ENCODE measurements at places on chromosomes 5 and 9.
A peak's percentile ranks its signal among the peaks of the same experiment; 100 is the strongest.

DNA sequence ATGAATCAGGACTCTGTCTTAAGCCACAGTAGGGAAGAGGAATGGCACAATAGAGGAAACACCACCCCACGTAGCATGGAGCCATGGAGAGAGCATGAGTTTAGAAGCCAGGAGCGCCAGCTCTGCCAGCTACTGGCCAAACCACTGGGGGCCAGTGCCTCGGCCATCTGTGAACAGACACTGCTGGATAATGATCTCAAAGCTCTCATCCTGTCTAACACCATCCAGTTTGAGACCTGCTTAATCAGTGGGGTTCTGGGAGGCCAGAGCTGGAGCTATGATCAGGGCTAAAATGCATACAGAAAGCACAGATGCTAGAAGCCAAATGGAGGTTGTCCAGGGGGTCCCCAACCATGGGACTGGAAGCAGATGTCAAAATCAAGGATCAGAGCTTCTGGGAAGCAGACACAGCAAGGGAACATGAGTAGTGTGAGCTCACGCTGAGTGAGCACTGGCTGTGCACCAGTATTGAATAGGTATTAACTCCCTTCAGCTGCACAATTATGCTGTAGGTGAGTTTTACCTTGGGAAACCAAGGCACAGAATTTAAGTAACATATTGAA lies 92.7 kb downstream of the KCNIP1 start:
- DNase-seq: no peak
- no peaks in the 10 kb centered on the region for H3K36me3 ChIP-seq
- no peak overlapping the region for H3K27ac ChIP-seq
- H3K4me3 ChIP-seq: no peak overlapping the region
- no peaks in the 10 kb centered on the region for H3K27me3 ChIP-seq

DNA sequence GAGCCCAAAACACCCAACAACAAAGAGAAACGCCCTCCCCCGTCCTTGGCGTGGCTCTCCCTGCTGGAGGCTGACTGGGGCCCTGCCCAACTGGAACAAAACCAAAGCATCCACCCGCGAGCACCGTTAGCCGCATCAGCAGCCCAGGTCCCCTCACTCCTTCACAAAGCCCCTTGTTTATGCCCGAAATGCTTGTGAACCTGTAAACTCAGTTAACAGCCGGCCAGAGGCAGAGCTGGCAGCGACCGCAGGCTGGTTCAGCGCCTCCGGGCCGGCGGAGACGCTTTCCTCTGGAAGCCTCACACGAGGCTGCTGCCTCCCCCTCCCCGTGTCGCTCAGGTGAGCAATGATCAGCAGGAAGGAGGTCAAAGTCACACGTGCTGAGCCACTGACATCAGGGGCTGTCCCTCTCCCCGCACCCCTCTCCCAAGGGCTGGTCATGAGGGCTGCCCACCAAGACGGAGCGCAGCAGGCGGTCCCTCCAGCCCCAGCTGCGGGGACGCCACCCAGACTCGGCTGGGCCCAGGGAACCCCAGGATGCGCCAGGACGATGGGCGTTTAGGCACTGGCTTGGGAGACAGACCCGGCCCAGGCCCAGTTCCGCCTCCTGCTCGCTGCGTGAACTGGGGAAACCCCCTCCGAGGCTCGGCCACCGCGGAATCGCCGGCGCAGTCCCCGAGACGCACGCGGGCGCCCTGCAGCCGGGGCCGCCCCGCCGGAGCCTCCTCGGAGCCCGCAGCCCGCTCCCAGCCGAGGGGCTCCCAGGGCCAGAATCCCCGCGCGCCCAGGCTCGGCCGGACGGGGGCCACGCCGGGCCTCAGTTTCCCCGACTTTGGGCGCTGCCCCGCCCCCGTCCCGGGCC lies 563 bp downstream of the SNAPC4 start:
- H3K4me3 ChIP-seq: peak overlapping the region; percentile 93
- H3K27ac ChIP-seq: peak overlapping the region; percentile 78

DNA sequence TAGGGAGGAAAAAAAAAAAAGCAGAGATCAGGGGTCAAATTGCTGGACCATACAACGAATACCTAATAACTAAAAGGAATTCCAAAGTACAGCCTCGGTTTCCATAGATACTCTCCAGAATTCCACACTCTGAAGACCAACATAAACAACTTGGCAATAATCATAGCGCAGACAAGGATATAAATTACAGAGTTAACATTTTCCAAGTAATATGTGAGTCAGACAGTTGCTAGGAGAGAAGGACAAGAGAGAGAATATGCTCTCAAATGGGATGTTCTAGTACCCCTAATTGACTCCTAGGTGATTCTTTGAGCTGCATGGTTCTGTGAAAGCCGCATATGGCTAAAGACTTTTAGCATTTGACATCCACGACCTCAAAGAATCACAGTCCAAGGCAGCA lies 165.2 kb downstream of the FRMD3 start:
- H3K4me3 ChIP-seq: no peak overlapping the region
- no peaks in the 10 kb centered on the region for H3K27me3 ChIP-seq
- DNase-seq: no peak
- H3K27ac ChIP-seq: no peak overlapping the region
- H3K4me1 ChIP-seq: no peaks in the 10 kb centered on the region

DNA sequence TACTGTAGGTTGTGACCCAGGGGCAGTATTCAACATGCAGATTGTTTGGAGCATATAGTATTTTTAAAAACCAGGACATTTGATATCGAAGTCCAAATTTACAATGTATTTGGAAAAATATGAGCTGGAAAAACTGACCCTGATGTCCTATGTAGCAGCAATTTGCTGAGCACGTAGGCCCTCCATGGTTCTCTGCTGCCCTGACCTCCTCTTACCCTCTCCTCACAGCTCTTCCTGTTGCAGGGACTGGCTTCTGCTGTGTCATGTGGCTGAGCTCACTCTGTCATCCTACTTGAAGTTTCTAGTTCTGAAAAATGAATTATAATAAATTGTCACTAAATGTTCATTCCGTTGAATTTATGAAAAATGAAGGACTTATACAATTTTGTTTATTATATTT lies 4.1 kb upstream of the ASPN start:
- H3K27ac ChIP-seq: no peak overlapping the region
- peaks cover 3% of the 10 kb centered on the region for H3K4me1 ChIP-seq
- no peak overlapping the region for H3K4me3 ChIP-seq
- no peak for DNase-seq
- no peaks in the 10 kb centered on the region for H3K27me3 ChIP-seq
- H3K36me3 ChIP-seq: no peaks in the 10 kb centered on the region

GRCh38 chr9:124768750-124769548 lies 2.2 kb downstream of the NR6A1 start:
- H3K4me1 ChIP-seq: peaks cover 31% of the 10 kb centered on the region
- H3K4me3 ChIP-seq: peak overlapping the region; percentile 83
- peaks cover 54% of the 10 kb centered on the region for H3K27me3 ChIP-seq
- no peak for DNase-seq

DNA sequence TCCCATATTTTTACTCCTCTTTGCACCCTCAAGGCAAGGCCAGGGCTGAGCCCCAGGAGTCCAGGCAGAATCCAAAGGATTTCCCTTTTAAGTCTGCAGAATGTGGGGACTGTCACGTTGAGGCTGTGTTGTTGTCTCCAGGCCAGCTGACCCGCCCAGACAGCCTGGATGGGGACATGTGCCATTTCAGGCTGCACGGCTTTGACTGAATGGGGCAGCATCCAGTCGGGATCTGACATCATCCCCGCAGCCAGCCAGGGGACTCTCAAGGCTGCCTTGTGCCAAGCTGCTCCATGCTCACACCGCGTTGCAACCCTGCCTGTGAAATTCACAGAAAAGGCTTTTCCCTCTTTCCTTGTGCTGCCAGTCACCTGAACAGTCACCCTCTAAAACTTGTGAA lies 2.2 kb upstream of the ZNF366 start:
- H3K4me3 ChIP-seq: no peak overlapping the region
- H3K27me3 ChIP-seq: no peaks in the 10 kb centered on the region
- peak overlapping the region; percentile 2 for H3K27ac ChIP-seq

DNA sequence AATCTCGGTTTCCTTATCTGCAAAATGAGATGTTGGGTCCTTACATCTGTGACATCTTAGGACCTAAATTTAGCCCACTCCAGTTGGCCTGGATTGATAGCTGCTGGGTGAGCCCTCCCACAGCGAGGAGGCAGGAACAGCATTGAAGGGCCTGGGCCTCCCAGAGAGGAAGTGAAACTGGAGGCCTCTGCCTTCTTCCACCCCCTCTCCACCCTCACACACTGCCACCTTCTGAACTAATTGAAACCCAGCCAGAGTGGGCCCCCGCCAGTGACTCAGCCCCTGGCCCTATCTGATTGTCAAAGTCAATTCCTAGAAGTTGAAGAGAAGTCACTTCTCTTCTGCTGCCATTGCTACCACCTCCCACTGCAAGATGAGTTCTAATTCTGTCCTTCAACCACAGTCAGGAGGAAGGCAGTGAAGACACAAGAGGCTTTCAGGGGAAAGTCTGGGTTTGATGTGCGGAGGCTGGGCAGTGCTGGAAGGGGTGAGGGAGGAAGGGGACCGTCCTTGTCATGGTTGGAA lies 55.2 kb upstream of the NEK6 start:
- no peak overlapping the region for H3K27ac ChIP-seq
- DNase-seq: peak; percentile 68
- no peak overlapping the region for H3K4me3 ChIP-seq
- no peaks in the 10 kb centered on the region for H3K36me3 ChIP-seq

- no peak for DNase-seq
- H3K4me1 ChIP-seq: no peaks in the 10 kb centered on the region
- no peaks in the 10 kb centered on the region for H3K27me3 ChIP-seq
- H3K4me3 ChIP-seq: no peak overlapping the region
- H3K27ac ChIP-seq: no peak overlapping the region
Measured at GRCh38 chr9:122567901-122568300, 15.0 kb downstream of the OR1N2 start.

GRCh38 chr5:159337016-159337955 lies 7.0 kb upstream of the IL12B start:
- H3K36me3 ChIP-seq: no peaks in the 10 kb centered on the region
- H3K27ac ChIP-seq: no peak overlapping the region
- H3K4me3 ChIP-seq: no peak overlapping the region
- H3K4me1 ChIP-seq: no peaks in the 10 kb centered on the region
- H3K27me3 ChIP-seq: no peaks in the 10 kb centered on the region

GRCh38 chr5:1974081-1974480 lies 91.4 kb upstream of the IRX4 start:
- H3K36me3 ChIP-seq: no peaks in the 10 kb centered on the region
- no peak overlapping the region for H3K4me3 ChIP-seq
- H3K27me3 ChIP-seq: no peaks in the 10 kb centered on the region
- no peak overlapping the region for H3K27ac ChIP-seq
- no peak for DNase-seq

GRCh38 chr9:135081731-135082130 lies 5.7 kb upstream of the OLFM1 start:
- DNase-seq: no peak
- peaks cover 5% of the 10 kb centered on the region for H3K4me1 ChIP-seq

GRCh38 chr9:73437758-73438157 lies 286.1 kb downstream of the ANXA1 start:
- H3K27ac ChIP-seq: no peak overlapping the region
- H3K27me3 ChIP-seq: no peaks in the 10 kb centered on the region
- no peaks in the 10 kb centered on the region for H3K36me3 ChIP-seq
- H3K4me1 ChIP-seq: no peaks in the 10 kb centered on the region

- no peak for DNase-seq
- H3K36me3 ChIP-seq: no peaks in the 10 kb centered on the region
- H3K4me1 ChIP-seq: peaks cover 8% of the 10 kb centered on the region
- no peak overlapping the region for H3K27ac ChIP-seq
Measured at GRCh38 chr5:88671106-88671504, 211.9 kb downstream of the MEF2C start.

DNA sequence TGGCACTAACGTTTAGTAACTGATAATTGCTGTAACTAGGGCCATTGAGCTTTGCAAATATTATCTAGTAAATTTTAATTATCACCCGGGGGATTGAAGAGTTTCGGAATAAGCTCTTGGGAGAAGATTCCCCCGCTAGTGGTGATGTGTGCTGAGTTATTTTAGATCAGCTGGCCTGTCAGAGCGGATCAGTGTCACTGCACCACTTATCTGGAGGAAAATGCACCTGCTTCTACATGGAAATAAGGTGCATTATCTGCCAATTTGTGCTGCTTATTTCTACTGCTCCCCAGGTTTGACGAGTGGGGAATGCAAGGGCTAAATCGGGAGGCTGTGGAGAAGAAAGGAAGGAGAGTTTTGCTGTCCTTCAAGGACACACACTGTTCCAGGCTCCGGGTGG lies 518.6 kb downstream of the TLE4 start:
- DNase-seq: no peak
- no peak overlapping the region for H3K27ac ChIP-seq
- H3K36me3 ChIP-seq: no peaks in the 10 kb centered on the region
- H3K4me3 ChIP-seq: no peak overlapping the region
- no peaks in the 10 kb centered on the region for H3K4me1 ChIP-seq

- peak overlapping the region; percentile 14 for H3K4me3 ChIP-seq
- H3K27ac ChIP-seq: no peak overlapping the region
- no peaks in the 10 kb centered on the region for H3K27me3 ChIP-seq
- no peaks in the 10 kb centered on the region for H3K4me1 ChIP-seq
- DNase-seq: no peak
- H3K36me3 ChIP-seq: no peaks in the 10 kb centered on the region
Measured at GRCh38 chr5:50922942-50923767, 256.7 kb downstream of the PARP8 start.

DNA sequence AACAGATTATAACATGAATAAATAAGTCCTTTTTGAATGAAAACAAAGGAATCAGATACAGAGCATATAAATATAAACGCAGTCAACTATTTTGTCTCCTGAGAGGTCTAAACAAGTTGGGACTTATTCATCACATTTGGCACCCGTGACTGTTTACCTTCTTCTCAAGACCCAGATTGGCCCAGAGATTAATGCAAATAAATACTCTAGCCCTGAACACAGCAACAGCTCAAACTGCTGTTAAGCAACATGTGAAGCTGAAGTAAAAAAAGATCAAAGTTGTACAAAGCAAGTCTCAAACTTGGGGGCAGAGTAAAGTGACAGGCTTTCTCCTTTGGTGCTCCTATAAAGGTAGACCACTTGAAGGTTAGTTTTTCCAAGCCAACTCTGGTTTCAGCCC lies 95.0 kb upstream of the NR5A1 start:
- no peaks in the 10 kb centered on the region for H3K36me3 ChIP-seq
- no peak overlapping the region for H3K4me3 ChIP-seq
- no peaks in the 10 kb centered on the region for H3K4me1 ChIP-seq
- DNase-seq: no peak
- H3K27me3 ChIP-seq: no peaks in the 10 kb centered on the region
- no peak overlapping the region for H3K27ac ChIP-seq

GRCh38 chr9:20624201-20625002 lies 2.1 kb upstream of the MLLT3 start:
- peak; percentile 65 for DNase-seq
- no peaks in the 10 kb centered on the region for H3K27me3 ChIP-seq
- no peaks in the 10 kb centered on the region for H3K36me3 ChIP-seq
- peak overlapping the region; percentile 90 for H3K27ac ChIP-seq
- no peaks in the 10 kb centered on the region for H3K4me1 ChIP-seq

Measured in transverse colon (tissue), 4 donors.